Right ventricle myocardium inferior (tissue), 1 donor: ENCODE measurements at places on chromosomes 12 and 14.

- no peak for DNase-seq
These were observed 77.9 kb upstream of the PLXNC1 start for GRCh38 chr12:94070520-94070919.

DNA sequence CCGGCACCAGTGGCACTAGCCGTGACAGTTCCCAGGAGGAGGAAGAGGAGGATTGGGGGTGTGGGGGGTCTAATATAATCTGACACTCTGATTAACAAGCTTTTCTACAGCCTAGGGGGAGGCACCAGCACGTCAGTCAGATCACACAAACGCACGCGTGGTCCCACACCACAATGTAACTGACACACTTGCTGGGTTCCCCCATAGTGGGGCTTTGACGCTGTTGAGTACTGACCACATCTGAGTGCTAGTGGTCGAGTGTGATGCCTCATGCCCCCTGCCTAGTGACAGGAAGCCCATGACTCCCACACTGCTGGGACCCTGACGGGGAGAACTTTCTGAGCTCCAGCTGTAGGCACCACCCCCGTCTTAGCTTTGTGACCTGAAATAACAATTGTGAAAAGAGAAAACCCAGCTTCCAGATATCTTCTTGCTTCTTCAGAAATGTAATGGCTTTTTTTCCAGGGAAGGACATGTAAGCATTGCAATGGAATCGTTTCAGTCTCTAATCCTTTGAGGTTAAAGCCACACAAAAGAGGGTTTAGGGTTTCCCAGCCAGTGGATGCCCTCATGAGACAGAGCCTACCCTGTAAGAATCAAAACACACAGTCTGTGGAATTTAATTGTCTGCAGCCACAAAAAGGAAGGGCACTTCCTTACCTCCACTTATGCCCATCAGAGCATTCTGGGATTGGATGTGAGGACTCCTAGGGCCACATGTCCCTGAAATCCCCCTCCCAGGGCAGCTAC is 183.9 kb downstream of the PIWIL1 start:
- DNase-seq, result no peak

DNA sequence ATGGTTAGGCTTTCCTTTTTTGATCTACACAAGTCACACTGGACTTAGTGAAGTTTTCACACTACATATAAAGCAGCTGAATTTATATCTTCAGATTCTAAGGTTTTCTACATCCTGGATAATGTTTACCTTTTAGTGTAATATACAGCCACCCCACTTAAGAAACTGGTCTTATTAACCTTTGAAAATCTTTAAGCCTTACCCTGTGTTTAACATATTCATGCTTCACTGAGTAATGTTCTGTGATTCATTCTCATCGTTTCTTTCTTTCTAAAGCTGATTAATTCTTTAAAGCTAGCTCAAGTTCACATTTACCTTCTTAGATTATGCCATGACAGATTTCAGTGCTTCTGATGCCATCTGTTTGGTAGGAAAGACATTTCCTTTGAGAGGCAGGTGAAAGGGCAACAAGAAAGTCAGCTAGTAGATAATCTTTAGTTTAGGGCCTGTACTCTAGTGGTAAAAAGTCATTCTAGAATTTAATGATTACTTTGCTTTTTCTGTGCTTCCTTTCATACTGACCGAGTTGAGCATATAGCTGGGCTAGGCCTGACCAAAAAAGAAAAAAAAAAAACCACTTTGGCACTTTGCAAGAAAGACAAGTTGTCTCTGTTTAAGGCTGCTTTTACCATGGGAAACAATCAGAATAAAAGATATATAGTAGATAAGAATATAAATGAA is 690.9 kb upstream of the FBXO33 start:
- DNase-seq, result no peak

- no peak for DNase-seq
These were observed 129.1 kb upstream of the PPFIA2 start for GRCh38 chr12:81888106-81888740.

GRCh38 chr12:27277846-27278260 is 33.8 kb downstream of the STK38L start:
- DNase-seq, result no peak

- no peak for DNase-seq
These were observed 223.8 kb downstream of the EFCAB11 start for GRCh38 chr14:89730687-89731086.

DNA sequence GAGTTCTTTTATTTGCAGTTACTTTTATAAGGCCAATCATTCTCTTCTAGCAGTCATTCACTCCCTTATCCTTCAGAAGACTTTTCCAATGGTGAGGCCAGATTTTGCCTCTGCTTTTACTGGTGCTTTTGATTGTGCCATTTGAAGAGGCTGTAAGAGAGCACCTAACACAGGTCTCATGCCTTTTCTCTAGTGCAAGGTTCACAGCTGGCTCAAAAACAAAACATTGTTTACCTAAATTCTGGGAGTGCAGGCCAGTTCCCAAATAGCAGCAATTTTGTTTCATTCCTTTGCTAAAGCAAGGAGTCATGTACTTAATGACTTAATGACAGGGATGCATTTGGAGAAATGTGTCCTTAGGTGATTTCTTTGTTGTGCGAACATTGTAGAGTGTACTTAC is 192.0 kb downstream of the SYT10 start:
- no peak for DNase-seq
